Activated T-cell treated with anti-CD3 and anti-CD28 coated beads, Interleukin-2, amount 50 U/mL, for 72 hours (primary cell): ENCODE measurements at places on chromosomes 6 and 20. TPM values are rescaled to one million over a fixed set of nuclear protein-coding genes. Genes with fewer than 3 reads are reported as not detected.

DNA sequence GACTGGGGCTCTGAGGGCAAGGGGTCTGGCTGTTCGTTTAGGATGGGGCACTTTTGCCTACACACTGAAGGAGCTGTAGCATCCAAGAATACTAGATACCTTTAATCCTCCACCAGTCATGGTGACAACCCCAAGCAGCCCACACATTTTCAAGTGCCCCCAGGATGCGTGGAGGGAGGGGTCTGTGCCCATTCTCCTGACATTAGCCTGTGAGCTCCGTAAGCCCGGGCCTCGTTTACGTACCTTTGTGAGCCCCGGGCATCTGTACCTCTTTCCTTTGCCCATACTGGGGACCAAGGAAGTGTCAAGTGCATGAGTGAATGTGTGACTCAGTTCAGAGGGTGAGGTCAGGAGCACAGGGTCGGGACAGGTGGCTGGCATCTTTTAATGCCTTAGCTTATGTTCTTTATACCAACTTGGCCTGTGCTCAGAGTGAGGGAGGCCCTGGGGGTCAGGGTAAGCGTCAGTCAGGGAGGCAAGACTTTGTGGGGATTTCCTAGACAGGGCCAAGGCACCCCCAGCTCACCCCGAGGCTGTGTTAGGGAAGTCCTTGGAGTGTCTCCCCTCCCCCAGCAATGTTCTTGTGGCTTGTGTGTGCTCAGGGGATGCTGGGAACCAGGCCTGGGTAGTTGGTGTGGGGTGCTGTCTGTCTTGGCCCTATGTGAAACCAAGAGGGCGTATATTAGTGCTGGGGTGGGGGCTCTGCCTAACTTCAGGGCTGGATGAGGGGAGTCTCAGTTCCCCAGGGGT lies 12.9 kb downstream of the VEGFA start:
- DNase-seq = no peak
- no peak overlapping the region for H3K4me3 ChIP-seq
- H3K4me1 ChIP-seq = no peaks in the 10 kb centered on the region
- no peak overlapping the region for H3K27ac ChIP-seq
- H3K36me3 ChIP-seq = peaks cover 22% of the 10 kb centered on the region

Gene FAM83C
- not detected for total RNA-seq

GRCh38 chr6:43856005-43856765 lies 86.2 kb downstream of the VEGFA start:
- H3K4me3 ChIP-seq = no peak overlapping the region
- DNase-seq = no peak
- H3K4me1 ChIP-seq = no peaks in the 10 kb centered on the region

Gene SYCP2
- 5.0 TPM for total RNA-seq

DNA sequence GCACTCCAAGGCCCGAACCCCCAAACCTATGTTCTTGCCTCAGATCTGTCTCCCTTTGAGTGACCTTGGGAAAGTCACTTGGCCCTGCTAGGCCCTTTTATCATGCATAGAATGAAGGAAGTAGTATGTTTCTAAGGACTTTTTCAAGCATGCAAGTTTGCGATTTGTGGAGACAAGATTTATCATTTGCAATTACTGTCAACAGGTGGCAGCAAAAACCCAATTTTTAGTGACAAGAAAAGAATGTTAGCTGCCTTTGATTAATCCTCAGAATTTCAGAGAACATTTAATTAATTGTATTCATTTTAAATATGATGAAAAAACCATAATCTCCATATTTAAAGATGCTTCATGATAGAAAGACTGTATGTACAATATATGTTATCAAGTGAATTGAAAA lies 28.3 kb upstream of the PREP start:
- no peak for DNase-seq
- no peak overlapping the region for H3K27ac ChIP-seq
- H3K27me3 ChIP-seq = peaks cover 24% of the 10 kb centered on the region
- H3K36me3 ChIP-seq = no peaks in the 10 kb centered on the region
